Hepatic stellate cell (primary cell): ENCODE measurements at places on chromosomes 11 and 22.

- DNase-seq = peak; percentile 36
Measured at GRCh38 chr22:22787786-22788459, 99.7 kb upstream of the IGLL5 start.

DNA sequence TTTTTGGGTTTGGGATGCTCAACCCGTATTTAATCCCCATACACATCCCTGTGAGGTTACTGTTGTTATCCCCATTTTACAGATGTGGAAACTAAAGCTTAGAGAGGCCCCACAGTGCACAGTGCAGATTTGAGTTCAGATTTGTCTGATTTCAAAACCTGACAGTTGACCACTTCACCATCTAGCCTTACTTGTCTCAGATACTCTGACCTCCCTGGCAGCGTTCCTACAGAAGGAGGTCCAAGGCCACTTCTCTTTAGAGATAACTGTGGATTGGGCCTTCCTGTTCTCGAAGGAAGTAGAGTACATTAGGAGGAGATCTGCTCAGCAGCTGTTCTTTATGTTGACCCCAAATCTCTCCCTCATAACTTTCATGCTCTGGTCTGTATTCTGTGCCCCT is 46.7 kb upstream of the CTTN start:
- DNase-seq = no peak

GRCh38 chr11:120169981-120170698 is 32.2 kb upstream of the TRIM29 start:
- DNase-seq = no peak

GRCh38 chr11:4125141-4125540 is 30.5 kb downstream of the RRM1 start:
- no peak for DNase-seq

DNA sequence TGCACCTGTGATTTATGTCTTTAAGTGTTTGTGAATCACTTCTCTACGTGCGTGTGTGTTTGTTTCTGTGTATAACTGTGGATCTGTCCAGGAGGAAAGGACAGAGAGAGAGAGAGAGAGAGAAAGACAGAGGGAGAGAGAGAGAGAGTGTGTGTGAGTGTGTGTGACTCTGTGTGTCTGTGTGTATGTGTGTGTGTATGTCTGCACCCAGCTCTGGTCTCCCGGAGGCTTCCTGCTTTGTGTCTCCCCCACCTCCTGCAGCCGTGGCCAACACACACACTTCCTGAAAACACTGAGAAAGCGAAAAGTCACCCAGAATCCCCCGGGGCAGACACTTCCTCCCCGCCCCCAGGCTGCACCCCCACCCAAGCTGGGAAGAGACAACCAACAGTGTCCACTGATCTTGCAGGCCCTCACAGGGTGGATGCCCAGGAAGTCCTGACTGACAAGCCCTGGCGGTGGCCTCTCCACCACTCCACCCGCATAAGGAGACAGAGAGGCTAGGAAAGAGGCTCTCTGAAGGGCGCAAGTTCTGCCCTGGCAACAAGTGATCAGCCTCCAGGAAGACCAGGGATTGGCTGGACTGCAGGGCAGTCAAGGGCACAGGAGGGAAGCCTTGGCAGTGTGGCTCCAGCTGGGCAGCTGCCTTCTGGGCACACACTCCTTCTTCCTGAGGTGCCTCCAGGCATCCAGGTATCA is 30.0 kb downstream of the ARAP1 start:
- peak; percentile 99 for DNase-seq

DNA sequence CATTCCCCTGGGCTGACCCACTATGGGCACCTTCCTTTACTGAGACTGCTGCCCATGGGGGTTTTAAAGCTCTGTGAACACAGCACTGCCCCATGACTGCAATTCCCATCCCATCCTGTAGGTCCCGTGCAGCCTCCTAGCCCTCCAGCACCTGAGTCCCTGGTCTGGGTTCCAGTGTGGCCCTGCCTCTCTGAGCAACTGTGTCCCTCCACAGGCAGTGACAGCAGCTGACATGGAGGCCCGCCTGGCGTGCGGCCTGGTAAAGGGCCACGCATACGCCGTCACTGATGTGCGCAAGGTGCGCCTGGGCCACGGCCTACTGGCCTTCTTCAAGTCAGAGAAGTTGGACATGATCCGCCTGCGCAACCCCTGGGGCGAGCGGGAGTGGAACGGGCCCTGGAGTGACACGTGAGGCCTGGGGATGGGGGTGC is 12.6 kb downstream of the OMP start:
- peak; percentile 40 for DNase-seq

DNA sequence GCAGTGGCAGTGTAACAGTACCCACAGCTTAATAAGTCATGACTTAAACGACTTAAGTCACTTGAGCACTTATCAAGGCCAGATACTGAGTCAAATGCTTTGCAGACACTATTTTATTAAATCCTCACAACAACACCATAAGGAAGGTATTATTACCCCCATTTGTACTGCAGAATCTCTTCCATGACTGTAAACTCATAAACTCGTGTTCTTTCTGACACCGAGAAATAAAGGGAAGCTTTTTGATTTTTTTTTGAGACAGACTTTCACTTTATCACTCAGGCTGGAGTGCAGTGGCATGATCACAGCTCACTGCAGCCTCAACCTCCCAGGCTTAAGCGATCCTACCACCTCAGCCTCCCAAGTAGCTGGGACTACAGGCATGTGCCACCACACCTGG is 103.8 kb downstream of the ABTB2 start:
- no peak for DNase-seq

DNA sequence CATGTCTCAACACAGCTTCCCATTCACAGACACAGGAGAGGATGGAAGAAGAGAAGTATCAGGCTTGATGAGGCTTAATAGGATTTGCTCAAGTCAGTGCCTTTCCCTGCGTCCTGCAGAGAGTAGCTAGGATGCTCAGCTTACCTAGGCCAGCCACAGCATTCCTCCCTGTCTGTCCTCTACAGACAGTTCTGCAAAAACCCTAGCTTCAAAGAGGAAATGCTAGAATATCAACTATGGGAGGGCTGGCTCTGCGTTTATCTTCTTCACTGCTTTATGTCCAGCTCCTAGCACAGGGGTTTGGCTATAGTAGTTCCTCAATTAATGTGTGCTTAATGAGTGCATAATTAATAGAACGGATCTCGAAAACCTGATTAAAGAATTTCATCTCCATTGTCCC is 16.4 kb downstream of the KCNJ5 start:
- DNase-seq = no peak
